ENCODE measurements at places on chromosomes 12 and 14.

- peak; percentile 86 for DNase-seq
Measured at GRCh38 chr12:570435-570920, 92.8 kb downstream of the NINJ2 start.

GRCh38 chr14:105026802-105027563, 6.1 kb upstream of the CDCA4 start:
- DNase-seq = no peak

DNA sequence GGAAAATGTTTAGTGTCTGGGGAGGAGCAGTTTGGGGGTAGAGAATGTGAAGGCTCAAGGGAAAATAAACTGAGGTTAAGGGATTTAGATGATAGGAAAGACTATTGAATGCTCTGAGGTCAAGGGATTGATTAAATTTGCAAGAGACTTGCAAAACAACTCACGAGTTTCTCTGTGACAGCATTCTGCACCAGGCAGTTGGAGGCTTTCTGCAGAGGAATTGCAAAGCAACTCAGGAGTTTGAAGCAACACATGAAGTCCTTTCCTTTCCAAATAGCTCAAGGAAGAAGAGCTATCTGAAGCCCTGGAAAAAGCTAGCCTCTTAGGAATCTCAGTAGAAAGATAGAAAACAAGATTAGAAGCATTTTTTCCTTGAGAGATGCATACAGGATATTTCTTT, 23.9 kb downstream of the SLC7A8 start:
- DNase-seq = no peak

DNA sequence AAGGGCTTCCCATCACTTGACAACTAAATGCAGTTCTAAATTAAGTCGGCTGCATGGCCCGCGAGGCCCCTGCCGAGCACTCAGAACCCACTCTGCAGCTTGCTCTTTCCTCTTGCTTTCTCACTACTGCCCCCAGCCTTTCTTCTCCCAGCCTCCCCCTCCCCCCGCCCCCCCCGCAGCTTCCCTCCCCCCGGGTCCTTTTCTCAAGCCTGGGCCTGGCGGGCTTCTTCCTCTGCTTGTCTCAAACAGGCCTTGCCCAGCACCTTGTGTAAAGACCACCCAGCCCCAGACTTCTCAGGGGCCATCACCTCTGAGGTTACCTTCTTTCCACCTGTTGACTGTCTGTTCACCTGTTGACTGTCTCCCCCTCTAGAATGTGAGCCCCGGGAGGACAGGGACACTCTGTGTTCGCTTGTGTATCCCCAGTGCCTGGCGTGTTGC, 1.1 kb downstream of the CYP46A1 start:
- DNase-seq = no peak

- no peak for DNase-seq
Measured at GRCh38 chr14:100539003-100539660, 48.1 kb downstream of the BEGAIN start.

GRCh38 chr12:45655186-45655585, 74.3 kb upstream of the ARID2 start:
- DNase-seq = peak; percentile 63

DNA sequence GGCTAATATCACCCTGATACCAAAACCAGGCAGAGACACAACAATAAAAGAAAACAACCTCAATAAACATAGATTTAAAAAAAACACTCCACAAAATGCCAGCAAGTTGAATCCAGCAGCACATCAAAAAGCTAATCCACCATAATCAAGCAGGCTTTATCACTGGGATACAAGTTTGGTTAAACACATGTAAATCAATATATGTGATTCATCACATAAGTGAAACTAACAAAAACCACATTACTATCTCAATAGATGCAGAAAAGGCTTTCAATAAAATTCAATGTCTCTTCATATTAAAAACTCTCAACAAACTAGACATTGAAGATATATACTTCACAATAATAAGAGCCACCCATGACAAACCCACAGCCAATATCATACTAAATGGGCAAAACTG, 17.0 kb upstream of the TAS2R14 start:
- DNase-seq = no peak

All from mammary epithelial cell (primary cell).